ENCODE measurements at places on chromosomes 7 and 10. TPM values are rescaled to one million over a fixed set of nuclear protein-coding genes. Genes with fewer than 3 reads are reported as not detected.

Gene CYP3A4
- not detected for total RNA-seq

Gene HOXA7
- total RNA-seq = 6.1 TPM

Gene LIPJ
- 0.47 TPM for total RNA-seq

Gene ZNF775
- total RNA-seq = 4.4 TPM

Gene PTPN20
- 4.8 TPM for total RNA-seq

Gene VAX1
- not detected for total RNA-seq

Gene CALML5
- total RNA-seq = not detected

Gene FIGNL1
- 6.5 TPM for total RNA-seq

Gene CFAP69
- 41.1 TPM for total RNA-seq
